ENCODE measurements at places on chromosomes 13 and 19.

DNA sequence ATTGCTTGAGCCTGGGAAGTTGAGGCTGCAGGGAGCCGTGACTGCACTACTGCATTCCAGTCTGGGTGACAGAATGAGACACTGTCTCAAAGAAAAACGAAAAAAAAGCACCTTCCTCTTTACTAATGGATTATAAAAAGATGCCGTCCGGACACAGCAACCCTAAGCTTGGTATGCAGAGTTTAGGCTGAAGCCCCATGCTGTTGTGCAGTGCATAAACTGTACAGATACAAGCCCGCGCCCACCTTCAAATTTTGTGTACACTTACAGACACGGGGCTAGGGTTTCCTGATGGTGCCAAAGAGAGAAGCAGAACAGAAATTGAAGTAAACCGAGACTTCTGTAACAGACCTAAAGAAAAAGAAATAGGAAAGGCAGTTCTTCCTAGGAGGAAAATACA is 9.0 kb downstream of the LPAR6 start:
- H3K27me3 ChIP-seq: no peaks in the 10 kb centered on the region
- no peak for DNase-seq
- H3K36me3 ChIP-seq: no peaks in the 10 kb centered on the region
- H3K27ac ChIP-seq: no peak overlapping the region

GRCh38 chr13:21075011-21075378 is 13.6 kb upstream of the LATS2 start:
- H3K27me3 ChIP-seq: no peaks in the 10 kb centered on the region
- no peaks in the 10 kb centered on the region for H3K36me3 ChIP-seq
- H3K4me3 ChIP-seq: no peak overlapping the region
- no peak for DNase-seq

GRCh38 chr13:65555962-65556361 is 1674.2 kb downstream of the PCDH9 start:
- no peaks in the 10 kb centered on the region for H3K36me3 ChIP-seq
- no peak overlapping the region for H3K4me3 ChIP-seq
- no peak overlapping the region for H3K27ac ChIP-seq
- no peak for DNase-seq

GRCh38 chr13:37491661-37492060 is 106.9 kb downstream of the POSTN start:
- H3K4me3 ChIP-seq: no peak overlapping the region
- H3K27me3 ChIP-seq: no peaks in the 10 kb centered on the region
- no peaks in the 10 kb centered on the region for H3K4me1 ChIP-seq
- H3K36me3 ChIP-seq: no peaks in the 10 kb centered on the region
